ENCODE measurements at places on chromosomes 3 and 15. TPM values are rescaled to one million over a fixed set of nuclear protein-coding genes. Genes with fewer than 3 reads are reported as not detected.

The SNX4 gene
- 26.0 TPM for total RNA-seq

The SNTN gene
- total RNA-seq, result not detected

The UQCC5 gene
- 1.1 TPM for total RNA-seq

The GRAMD1C gene
- 1.3 TPM for total RNA-seq

The DPH6 gene
- total RNA-seq, result 15.3 TPM

The TMOD2 gene
- 4.3 TPM for total RNA-seq

The CFAP91 gene
- 0.48 TPM for total RNA-seq

The TSEN2 gene
- total RNA-seq, result 13.3 TPM

The GBE1 gene
- total RNA-seq, result 41.7 TPM

The GUCA1C gene
- total RNA-seq, result not detected

The CYP1A2 gene
- total RNA-seq, result not detected
